ENCODE measurements at places on chromosomes 11 and 22.
A peak's percentile ranks its signal among the peaks of the same experiment; 100 is the strongest.

DNA sequence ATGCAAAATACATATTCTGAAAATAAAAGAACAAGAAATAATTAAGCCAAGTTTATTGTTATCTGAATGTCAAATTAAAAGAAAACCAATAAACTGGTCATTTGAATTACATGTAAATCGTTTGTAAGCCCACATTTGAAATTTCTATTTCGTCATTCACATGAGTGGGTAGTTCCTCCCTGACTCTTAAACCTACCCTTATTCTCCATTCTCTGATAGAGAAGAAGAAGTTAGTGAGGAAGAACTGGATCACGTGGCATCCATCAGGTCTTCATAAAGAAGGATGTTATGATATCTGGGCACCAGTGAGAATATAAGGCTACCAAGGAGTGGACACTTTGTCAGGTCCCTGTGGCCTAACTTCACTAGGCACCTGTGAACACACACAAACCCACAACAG lies 328.1 kb downstream of the OPCML start:
- no peak for DNase-seq

- no peak for DNase-seq
Observed at GRCh38 chr11:8375932-8376331, 112.3 kb upstream of the LMO1 start.

GRCh38 chr22:29359469-29359868 lies 28.9 kb downstream of the AP1B1 start:
- DNase-seq = peak; percentile 41

DNA sequence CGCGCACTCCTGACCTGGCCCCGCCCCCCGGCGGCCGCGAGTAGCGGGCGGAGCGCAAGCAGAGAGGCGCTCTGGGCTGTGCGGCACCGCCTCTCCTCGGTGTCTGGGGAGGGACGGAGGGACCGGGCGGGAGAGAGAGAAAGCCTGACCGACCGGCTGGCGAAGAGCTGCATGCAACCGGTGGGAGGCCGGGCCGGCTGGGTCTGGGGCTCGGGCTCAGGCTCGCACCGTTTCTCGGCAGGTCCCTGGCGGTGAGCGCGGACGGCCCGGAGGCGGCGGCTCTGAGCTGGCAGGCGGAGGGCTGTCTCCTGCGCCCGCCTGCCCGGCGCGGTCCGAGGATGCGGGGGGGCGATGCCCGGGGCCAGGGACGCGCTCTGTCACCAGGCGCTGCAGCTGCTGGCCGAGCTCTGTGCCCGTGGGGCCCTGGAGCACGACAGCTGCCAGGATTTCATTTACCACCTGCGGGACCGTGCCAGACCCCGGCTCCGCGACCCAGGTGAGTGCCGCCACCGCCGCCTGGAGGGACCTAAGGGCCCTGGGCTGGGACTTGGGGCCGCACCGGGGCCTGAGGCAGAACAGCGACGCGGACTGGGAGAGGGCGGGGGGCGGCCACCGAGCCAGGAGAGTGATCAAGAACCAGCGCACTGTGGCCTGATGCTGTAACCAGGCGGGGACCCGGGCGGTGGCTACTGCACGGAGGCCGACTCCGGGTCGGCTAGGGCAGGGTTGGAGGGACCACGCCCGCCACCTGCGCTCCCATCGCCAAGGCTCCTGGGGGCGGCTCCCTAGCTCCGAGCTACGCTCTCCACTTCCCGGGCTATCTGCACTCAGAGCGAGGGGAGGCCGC lies at the start of gene SYT9:
Gene SYT9, plus strand, starts transcription at position 69 of the 847 bp plus-strand sequence. Its CDS starts 283 bp downstream, at position 352.
- DNase-seq = peak; percentile 73

- DNase-seq = peak; percentile 86
Observed at GRCh38 chr11:78079232-78080083, at the start of gene NDUFC2. NDUFC2 (minus strand) TSS chr11:78079862; CDS start chr11:78079744, 118 bp downstream.

GRCh38 chr11:11884774-11885481 lies 43.2 kb downstream of the USP47 start:
- no peak for DNase-seq

GRCh38 chr22:43343670-43344519 lies 723 bp upstream of the SCUBE1 start:
- no peak for DNase-seq

DNA sequence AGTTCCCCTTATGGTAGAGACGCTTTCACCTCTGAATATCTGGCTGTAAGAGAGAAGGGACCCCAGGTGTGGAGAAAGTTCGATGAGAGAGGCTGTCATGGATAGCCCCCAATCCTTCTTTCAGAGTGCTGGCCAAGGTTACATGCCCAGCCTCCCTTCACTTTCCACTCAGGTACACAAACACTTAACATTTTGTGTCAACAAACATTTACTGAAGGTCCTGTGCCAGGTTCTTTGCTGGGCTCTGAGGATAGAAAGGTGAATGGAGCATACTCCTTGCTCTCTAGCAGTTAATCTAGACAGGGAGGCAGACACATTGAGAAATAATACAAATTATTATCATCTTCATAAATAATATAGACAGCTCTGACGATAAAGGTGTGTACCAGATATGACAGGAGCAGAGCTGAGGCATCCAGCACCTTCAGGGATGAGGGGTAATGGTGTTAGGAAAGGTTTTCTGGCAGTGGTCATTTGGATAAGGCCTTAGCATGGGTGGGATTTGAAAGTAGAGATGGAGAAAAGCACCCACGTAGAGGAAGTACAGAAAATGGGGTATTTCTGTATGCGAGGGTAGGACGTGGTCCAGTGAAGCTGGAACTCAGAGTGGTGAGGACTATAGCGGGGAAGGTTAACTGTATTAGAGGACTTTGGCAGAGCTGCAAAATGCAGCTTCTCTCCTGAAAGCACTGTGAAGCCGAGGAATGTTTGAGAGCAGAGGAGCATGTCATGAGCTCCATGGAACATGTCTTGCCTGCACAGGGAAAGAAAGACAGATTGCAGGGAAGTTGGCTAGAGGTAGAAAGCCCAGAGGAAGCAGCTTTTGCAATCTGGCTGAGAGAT lies 19.6 kb downstream of the PPFIBP2 start:
- DNase-seq = no peak

GRCh38 chr11:83918476-83918875 lies 632.3 kb upstream of the CCDC90B start:
- no peak for DNase-seq

DNA sequence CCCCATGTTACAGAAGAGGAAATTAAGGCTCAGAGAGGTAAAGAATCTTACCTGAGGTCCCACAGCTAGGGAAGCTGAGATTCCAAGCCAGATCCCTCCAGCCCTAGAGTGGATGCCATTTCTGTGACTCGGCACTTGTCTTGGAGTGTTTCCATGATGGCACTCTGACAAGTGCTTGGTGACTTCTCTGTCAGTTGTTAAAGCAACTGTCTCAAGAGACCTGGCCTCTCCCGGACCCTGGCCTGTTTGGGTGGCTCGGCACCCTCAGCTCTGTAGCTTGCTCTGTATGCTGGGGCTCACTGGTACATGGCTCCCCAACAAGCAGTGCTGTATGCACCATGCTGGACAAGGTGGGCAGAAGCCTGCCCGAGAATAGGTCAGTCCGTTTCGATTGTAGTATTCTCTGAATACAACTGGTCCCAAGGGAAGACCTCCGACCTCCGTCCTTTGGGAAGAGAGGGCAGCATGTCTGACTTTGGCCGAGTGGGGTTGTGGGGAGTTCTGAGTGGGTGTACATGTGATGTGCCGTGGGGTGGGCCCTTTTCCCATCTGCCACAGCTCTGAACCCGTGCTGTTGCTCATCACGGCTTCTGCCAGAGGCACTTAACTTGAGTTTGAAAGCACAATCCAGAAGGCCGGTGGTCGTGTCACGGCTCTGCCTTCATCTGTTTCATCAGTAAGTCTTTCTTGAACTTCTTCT lies 12.4 kb downstream of the ACO2 start:
- DNase-seq = no peak

- no peak for DNase-seq
Observed at GRCh38 chr22:37491559-37492427, 5.6 kb upstream of the MFNG start.

- DNase-seq = no peak
Observed at GRCh38 chr11:132782102-132782501, 750.2 kb downstream of the OPCML start.

DNA sequence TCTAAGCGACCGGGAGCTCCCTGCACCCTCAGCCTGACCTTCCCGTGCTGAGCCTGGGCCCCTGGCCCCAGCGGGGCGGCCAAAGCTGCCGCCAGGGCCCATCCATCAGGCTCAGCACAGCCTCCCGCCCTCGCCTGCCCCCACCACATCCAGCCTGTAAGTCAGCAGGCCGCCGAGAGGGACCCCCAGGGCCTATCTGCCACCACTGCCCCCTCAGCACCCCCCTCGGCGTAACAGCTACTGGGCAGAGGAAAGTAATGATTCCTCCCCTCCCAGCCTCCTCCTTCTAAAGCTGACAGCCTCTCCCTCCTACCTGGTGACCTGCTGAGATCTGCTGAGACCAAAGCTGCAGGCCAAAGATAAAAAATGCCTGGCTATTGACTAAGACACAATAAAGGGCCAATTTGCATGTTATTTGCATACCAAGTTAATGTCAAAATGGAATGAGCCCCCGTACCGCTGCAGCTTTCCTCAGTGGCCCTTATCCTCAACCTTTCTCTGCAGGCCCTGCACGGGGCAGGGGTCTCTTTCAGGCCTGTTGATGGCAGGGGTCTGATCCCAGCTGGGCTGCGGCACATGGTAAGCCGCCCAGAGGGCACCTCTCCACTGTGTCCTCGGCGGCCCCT lies 51.6 kb downstream of the RPUSD4 start:
- no peak for DNase-seq

GRCh38 chr11:78823588-78823987 lies 248.9 kb upstream of the NARS2 start:
- no peak for DNase-seq

DNA sequence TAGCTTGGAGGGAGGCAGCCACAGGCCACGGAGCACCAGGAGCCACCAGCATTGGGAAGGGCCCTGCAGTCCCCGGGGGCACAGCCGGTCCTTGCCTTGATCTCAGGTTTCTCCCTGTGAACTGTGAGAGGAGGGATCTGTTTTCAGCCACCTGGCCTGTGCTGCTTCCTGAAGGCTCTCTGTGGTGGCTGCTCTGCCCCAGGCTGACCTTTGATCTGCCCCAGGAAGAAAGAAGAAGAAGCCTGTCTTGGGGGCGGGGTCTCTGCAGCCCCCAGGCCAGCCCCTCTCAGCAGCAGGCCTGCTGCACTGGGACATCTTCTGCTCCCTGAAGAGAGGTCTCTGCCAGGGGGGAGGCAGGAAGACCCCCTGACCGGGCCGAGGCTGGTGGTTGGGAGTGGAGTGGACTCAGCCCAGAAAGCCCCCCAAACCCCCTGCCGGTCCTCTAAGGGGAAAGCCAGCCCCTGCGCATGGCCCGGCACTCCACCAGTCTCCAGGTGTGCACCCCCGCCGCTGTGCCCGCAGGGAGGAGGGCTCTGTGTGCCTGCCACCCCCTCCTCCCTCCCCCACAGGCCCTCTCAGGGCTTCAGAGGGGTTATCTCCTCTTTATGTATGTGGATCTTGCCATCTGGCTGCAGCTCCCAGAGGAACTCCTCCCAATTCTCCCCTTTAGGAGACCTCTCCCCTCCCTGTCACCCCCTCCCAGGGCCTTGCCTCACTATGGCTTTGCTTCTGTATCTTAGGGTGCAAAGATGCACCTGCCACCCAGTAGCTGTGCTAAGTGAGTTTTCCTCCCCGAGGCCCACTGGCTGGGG lies 675.3 kb downstream of the BRD1 start:
- DNase-seq = no peak

DNA sequence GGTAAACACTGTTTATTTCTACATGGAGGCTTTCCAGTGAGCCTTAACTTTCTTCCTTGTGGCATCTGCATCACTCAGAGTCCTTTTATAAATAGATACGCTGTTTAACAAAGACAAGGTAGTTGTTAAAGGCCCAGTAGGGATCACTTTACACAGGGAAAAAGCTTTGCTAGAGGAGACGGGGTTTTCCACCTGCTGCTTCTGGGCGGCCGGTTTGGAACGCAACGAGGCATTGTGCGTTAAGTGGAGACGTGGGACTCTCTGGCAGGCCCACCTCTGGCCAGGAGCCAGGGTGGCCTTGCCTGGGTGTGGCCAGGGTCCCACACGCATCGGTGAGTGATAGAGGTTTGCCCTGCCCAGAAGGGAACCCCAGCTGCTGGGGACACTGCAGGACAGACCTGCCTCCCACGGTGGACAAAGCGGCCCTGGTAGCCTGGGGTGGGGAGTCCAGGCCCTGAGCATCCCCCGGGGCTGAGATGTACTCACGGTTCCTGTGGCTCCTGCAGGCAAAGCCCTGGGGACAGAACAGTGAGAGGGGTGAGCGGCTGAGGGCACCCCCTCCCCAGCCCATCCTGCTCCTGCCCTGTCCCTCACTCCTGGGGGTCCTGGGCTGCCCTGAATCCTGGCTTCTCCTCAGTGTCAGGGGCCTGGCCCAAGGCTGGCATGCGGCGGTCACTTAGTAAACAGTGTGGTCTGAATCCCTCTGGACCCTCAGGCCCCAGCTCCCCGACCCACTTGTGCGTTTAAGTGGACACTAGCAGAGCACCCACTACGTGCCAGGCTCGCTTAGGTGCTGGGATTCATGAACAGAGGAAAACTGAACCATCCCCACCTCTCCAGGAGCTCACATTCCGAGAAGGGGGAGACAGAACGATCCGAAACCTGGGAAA lies 4.2 kb downstream of the IL17REL start:
- DNase-seq = no peak

- DNase-seq = no peak
Observed at GRCh38 chr22:21778705-21779363, 43.2 kb upstream of the YPEL1 start.

- no peak for DNase-seq
Observed at GRCh38 chr11:121291896-121292494, 576 bp upstream of the SC5D start.

- DNase-seq = no peak
Observed at GRCh38 chr11:57798905-57799559, 37.4 kb downstream of the CTNND1 start.

DNA sequence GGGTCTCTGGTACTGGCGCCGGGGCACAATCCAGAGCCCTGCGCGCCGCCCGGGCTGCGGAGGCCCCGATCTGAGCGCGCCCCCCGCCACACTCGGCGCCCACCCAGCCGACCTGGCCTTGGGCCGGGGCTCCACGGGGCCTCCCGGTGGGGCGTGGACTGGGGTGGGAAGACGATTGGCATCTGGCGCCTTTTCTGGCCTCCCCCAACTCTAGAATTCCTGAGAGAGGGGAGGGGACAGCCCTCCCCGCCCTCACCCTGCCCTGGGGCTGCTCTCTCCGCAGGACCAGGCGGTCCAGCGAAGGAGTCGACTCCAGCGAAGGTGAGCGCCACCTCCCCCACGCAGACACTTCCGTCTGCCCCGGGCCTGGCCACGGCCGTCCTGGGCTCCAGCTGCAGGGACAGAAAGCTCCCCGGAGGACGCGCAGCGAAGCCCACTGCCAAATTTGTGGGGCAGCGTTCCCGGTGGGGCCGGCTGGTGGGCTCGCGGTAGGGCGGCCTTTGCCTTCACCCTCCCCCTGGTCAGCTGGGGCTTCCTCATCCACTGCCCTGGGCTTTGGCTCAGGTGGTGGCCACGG lies 593 bp downstream of the SSH3 start:
- no peak for DNase-seq

GRCh38 chr22:42307806-42308563 lies 37.5 kb upstream of the TCF20 start:
- no peak for DNase-seq

DNA sequence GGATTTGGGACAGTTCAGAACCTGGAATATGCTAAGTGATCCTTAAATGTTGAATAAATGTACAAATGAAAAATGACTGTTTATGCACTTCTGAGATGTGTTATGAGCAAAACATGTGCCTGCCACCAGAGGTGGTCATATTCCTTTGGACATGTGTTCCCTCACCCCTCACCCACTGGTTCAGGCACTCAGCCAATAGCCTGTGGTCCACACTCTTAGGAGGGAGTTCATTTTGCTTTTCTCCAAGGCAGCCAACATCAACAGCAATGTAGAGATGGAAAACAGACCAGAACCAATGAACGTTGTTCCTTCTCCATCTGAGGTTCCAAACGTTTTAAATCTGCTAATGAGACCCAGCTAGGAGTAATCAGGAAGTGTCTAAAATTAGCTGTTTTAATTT lies 44.0 kb downstream of the RPUSD4 start:
- no peak for DNase-seq
